Mesothelial cell of epicardium (in vitro differentiated cells): ENCODE measurements at places on chromosomes 6 and 20. TPM values are rescaled to one million over a fixed set of nuclear protein-coding genes. Genes with fewer than 3 reads are reported as not detected.

The GJA10 gene
- not detected in 3 replicates for total RNA-seq

The C6orf132 gene
- 22.4 to 23.9 TPM (median 22.5 TPM) in 3 replicates for total RNA-seq

The FOXA2 gene
- not detected in 3 replicates for total RNA-seq

The PBOV1 gene
- total RNA-seq: not detected in 3 replicates

The USP49 gene
- total RNA-seq: 12.0 to 13.8 TPM (median 12.1 TPM) in 3 replicates

DNA sequence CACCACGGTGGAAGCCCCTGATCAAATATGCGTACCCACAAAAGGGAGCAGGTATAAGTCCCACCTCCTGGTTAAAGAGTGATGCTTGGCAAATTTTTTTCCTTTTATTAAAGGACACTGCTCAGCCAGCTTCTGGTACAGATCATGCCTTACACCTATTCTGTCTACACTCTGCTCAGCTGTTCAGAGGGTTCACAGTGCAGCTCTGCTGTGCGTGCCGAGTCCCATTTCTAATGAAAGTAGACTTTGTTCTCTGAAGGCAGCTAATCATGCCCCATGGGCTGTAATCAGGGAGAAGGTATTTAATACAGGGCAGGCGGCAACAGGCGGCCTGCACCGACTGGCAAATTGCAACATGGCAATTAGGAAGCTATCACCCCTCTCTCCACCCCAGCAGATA, 16.3 kb downstream of the LRRC73 start:
- DNase-seq: no peak

- DNase-seq: no peak
These were observed 98.8 kb downstream of the MYLK4 start for GRCh38 chr6:2651961-2652360.

GRCh38 chr6:33304216-33304615, 5.5 kb upstream of the RGL2 start:
- no peak for DNase-seq
